Fibroblast of the aortic adventitia (primary cell): ENCODE measurements at places on chromosomes 3 and 15. TPM values are rescaled to one million over a fixed set of nuclear protein-coding genes. Genes with fewer than 3 reads are reported as not detected.
A peak's percentile ranks its signal among the peaks of the same experiment; 100 is the strongest.

BRK1 gene
- total RNA-seq: 34.2 and 172 TPM in 2 replicates

ATG3 gene
- 80.4 and 90.4 TPM in 2 replicates for total RNA-seq

DOCK3 gene
- 0.36 and 0.41 TPM in 2 replicates for total RNA-seq

DNA sequence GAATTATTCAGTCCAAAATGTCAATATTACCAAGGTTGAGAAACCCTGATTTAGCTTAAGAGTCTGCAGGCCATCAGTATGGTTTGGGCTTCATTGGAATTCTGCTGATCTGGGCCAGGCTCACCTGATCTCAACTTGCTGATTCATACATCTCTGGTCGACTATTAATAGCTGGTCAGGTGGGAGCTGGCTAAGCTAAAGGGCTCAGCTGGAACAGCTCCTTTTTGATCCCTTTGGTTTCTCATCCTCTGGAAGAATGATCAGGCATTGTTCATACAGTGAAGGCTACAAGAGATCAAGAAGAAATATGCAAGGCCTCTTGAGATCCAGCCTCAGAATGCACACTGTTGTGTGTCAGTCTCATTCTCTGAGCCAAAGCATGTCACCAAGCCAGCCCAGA is 123.3 kb upstream of the MME start:
- peak; percentile 72 for DNase-seq

DNA sequence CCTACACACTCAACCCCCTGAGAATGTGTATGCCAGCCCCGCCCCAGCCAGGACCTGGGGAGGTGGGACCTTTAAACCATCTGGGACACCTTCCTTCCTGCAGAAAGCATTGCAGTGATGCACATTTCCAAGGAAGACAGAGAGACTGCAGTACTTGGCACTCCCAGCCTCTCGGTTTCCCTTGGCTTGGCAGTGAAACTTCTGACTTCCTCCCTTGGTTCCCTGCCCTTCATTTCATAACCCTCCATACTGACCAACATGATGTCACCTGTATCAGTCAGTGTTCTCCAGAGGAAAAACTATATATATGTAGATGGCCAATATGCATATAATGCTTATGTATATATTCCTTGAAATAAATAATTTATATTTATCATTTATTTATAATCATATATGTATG is 103.2 kb downstream of the SST start:
- DNase-seq: peak; percentile 69
